ENCODE measurements at places on chromosomes 6 and 20.

DNA sequence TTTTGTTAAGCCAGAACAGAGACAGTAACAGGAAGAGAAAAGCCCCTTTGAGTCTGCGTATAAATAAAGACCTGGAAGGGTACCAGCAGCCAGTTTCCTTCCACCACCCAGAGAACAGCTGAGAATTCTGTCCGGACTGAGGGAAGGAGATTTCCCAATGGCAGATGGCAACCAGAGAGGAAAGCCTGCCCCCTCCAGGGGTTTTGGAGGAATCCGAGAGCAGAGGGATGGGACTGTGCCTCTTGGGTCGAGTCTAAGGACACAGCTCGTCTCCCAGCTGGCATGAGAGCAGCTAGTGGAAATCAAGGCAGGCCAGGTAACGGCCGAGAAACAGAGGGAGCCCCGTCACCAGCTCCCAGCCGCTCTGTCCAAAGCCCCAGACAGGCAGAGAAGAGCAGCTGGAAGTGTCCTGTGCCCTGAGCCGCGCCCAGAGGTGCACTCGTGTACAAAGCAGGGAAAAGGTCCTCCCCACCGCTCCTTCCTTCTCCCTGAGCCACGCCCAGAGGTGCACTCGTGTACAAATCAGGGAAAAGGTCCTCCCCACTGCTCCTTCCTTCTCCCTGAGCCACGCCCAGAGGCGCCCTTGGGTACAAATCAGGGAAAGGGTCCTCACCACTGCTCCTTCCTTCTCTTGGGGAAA, 134.0 kb upstream of the SNX9 start:
- DNase-seq, result no peak

DNA sequence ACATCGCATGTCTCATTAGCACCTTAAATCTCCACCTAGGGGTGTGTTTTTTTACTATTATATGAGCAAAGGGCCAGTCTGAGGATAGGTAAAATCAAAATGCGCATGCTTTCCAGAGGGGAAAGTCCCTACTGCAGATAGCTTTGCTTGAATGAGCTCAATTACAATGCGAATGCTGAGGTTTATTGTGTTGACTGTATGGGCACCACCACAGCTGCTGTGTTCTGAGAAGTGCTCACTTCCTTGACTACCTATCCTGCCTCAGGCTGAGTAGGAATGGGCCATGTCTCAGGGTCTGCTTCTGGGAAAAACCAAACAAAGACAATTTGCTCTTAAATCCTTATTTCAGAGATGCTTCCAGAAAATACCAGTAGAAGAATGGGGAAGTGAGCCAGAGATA, 36.6 kb downstream of the MOCS1 start:
- DNase-seq, result no peak

DNA sequence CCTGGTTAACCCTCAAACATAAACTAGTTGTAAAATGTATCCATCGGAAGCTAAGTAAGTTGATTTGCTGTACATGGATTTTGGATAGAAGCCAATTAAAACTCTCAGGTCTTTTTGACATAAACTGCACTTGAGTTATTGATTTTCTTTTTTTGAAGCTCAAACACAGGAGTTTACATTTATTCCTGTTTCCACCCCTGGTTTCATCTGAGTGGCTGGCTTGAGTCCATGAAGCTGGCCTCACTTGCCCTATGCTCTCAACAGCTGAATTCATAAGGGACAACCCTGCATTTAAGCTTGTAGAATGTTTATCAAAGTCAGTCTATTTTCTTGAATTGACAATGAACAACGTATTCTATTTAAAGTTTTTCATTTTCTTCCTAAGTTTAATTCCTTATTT, 58.1 kb upstream of the PLEKHG1 start:
- peak; percentile 53 for DNase-seq

- DNase-seq, result no peak
Observed at GRCh38 chr20:6480328-6481200, 286.9 kb upstream of the BMP2 start.

- no peak for DNase-seq
Observed at GRCh38 chr20:14454296-14454695, 116.9 kb upstream of the FLRT3 start.

DNA sequence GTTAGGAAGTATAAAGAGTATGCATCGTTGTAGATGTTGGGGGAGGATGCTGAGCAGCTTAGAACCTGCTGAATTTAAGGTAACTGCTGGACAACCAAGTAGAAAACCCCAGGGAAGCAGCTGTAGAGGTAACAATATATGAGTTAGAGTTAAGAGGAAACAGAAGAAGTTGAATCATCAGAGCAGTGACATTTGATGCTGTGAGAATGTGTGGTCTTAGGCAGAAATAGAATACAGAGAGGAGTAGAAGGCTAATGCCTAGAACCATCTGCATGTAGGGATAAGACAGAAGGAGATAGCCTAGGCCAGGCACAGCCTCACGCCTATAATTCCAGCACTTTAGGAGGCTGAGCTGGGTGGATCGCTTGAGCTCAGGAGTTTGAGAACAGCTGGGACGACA, 22.6 kb upstream of the DYNLRB1 start:
- no peak for DNase-seq

DNA sequence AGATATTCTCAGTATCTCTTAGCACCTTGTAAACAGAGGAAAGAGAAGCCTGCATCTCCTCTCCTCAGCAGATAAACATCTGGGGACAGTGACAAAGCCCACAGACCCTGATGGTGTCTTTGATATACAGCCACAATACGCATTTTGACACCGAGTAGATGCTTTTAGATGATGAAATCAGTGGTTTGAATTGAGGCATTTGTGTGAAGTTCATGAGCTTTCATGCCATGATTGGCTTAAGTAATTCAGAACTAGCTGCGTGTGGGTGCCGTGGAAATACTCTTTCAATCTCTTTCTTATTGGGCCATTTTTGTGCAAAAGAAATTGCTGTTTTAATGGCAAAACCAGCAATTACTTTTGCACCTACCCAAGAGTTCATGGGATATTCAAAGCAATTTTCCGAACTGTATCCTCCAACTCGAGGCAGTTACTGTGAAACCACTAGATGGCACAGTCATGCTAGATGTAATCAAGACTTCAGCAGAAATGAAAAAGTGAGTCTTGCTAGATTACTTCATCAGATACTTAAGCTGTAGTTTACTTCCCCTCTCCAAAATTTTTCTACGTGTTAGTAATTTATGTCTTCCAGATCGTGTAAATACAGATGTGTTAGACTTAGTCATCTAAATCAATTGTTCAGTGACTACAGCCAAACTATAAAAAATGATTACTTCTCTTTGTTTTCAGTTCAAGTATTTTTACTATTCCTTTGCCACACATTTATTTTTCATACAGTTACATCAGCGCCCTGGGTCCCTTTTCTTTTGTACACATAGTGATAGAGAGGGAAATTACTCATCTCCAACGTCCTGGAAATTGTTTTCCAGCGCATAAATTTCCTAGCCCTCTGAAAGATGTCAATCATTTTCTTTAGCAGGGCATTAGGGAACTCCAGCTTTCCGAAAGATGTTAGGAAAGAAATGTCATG, 49.4 kb downstream of the IYD start:
- DNase-seq, result peak; percentile 52

DNA sequence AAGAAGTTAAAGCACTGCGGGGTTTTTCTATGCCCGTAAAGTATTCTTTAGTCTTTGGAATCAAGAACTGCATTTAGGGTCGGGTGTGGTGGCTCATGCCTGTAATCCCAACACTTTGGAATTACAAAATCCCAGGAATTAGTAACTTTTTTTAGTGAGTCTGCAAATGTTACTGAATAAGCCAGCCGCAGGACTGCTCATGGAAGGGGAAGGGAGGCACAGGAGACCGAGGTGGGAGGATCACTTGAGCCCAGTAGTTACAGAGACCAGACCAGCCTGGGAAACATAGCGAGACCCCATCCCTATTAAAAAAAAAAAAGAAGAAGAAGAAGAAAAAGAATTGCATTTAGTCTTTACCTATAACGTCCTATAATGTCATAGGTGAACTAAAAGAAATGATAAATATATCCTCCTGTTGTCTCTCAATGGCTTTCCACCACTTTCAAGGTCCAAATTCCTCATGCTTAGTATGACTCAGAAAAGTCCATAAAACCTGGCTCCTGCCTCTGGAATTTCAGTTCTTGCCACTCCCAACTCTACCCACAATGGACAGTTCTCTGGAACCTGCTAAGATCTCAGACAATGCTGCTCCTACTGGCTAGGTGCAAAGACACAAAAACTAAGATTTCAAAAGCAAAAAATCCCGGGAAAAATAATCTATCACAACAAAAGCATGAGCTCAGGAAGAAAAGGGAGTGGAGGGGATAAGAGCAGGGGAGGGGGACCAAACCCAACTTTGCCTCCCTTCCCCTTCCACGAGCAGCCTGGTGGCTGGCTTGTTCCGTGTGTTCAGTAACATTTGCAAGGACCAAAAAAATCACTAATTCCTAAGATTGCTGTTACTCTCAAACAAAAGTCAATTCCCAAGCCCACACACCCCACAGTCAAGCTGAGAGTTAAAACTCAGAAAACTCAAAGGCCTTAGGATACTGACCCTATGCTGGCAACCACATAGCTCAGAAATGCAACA, 39.0 kb downstream of the B4GALT5 start:
- DNase-seq, result no peak

DNA sequence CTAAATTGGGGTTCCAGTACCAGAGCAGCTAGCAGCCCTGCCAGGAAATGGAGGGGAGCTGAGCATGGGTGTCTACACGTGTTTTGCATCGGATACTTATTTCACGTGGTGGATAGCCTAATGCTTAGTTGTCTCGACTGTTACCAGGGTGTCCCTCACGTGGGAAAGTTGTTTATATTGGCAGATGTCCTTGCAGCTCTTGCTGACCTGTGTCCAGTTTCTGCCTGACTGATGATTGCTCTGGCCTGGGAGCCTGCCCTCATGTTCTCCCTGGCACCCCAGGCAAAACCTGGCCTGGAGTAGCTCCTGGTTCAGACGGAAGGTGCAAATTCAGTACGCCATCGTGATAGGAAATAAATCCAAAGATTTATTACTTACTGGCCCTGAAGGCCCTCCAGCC, 11.8 kb upstream of the FERMT1 start:
- no peak for DNase-seq

DNA sequence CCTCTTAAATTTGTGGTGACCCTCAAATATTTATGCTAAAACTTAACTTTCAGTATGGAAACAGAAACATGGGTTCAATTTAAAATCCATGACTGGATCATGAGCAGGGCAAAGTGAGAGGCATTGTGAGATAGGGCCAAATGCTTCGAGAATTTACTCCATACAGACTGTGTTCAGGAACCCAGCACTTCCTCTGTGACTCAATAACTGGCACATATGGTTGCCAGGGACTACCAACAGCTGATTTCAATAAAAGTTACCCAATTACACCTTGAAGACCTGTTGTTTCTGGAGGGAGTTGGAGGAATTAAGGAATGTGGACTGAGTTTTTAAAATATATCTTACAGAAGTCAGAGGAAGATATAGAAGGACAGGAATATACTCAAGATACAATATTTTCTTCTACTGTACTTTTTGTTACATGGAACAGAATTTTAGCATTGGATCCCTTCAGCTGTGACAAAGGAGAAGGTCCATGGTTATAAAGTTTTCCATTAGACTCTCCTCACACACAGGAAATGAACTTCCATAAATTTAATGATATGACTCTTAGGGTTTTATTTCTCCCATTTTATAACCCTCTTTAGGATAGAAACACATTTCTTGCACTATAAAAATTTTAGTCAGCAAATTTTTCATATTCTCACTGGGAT, 258.5 kb downstream of the KHDC1L start:
- no peak for DNase-seq

DNA sequence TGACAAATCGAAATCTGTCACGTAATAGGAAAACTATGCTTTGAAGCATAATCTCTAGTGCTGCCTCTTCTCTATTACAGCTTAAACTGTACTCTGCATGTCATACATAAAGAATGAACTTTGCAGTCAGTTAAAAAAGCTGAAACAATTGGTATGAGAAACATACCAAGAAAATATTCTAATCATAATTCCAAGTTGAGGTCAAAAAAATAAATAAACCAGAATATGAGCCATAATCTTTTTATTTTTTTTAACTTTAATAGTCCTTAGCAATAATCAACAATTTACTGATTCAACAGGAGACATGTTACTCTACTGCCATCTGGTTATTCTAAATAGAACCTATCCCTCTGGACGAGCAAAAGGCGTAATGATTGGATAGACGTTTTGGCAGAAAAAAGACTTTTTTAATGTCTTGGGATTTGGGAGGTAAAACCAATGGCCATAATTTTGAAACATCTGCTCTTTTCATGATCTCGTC, 224.4 kb upstream of the FLRT3 start:
- no peak for DNase-seq

- DNase-seq, result no peak
Observed at GRCh38 chr20:7452890-7453289, 487.4 kb downstream of the HAO1 start.

GRCh38 chr6:142035890-142036289, 96.8 kb upstream of the GJE1 start:
- no peak for DNase-seq

- no peak for DNase-seq
Observed at GRCh38 chr6:31621991-31622390, 1.5 kb downstream of the PRRC2A start.

DNA sequence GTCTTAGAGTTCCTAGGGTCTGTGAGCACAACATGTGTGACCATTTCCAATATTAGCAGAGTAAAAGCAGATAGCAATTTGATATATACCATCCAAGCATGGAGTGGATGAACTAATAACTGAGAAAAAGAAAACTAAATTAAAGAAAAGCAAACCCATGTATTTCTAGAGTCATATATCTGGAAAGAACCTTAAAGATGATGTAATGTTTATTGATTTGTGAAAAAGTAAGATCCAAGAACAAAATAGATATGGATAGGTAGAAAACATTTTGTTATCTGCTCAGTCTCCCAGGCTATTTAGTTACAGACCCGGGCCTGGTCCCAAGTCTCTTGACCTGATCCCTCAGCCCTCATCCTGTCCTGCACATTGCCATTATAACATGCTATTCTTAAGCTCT, 526.8 kb downstream of the EPM2A start:
- no peak for DNase-seq

DNA sequence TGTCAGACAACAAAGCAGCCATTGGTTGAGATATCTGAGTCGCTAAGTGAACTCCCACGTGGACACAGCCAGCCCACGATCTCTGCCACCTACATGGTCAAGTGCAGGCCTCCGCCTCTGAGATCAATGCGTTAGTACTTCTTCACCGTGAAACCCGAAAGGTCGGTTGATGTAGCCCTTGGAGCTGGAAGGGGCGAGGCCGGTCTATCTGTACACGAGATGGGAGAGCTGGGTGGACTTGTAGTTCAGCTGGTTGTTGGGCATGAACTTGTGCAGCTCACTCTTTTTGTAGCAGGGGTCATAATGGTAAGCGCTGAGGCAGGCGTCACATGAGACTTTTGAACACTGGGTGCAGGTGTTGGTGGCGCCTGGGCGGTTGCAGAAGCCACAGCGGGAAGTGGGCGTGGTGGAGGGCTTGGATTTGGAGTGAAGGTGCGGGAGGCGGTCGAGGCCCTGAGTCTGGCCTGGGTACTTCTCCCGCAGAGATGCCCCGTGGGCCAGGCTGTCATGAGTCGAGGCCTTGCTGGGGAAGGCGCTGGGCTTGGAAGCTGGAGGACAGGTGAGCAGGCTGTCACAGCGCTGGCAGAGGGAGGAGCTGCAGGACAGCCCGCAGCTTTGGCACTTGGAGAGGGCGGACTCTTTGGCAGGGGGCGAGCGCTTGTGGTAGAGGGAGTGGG, 9.8 kb downstream of the SPATA2 start:
- no peak for DNase-seq

- DNase-seq, result no peak
Observed at GRCh38 chr20:2610941-2611720, 41.3 kb upstream of the NOP56 start.

- DNase-seq, result no peak
Observed at GRCh38 chr20:10676518-10676917, 2.7 kb upstream of the JAG1 start.
